ENCODE measurements at places on chromosomes 3 and 15.
A peak's percentile ranks its signal among the peaks of the same experiment; 100 is the strongest.

DNA sequence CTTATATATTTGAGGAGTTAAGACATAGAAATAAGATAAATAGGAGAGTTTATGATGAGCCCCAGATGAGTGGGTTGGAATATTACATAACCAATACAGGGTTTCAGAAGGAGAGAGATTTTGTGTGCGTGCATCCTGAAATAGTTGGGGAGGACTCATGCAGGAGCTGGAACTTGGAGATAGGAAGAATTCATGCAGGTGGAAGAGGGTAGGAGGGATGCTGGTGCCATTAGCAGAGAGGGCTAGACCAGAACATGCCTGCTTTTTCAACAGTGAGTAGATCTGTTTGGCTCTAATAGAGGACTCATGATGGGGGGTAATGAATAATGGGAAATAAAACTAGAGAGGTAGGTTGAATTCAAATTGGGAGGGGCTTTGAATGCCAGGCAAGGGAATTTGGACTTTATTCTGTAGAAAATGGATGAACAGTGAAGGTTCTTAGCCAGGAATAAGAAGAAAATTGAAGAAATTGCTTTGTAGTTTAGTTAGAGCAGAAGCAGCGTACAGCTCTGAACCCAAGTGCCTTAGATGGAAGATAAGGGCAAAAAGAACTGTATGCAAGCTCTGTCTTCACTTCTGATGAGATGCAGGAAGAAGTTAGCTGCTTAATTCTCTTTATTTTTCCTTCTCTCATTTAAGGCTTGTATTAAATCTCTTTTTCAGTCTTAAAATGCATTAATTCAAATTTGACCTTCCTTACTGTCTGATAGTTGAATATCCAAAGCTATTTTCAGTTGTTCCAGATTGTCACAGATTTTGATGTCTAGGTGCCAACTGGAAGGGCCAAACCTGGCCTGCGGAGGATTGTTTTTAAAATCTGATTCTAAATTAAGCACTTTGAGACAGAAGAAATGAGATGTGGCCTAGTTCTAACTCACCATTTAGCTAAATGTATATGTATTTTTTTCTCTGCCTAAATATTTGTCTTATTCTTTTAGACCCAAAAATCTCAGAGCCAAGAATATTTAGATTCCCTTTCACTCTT lies 86.3 kb downstream of the PPM1L start:
- DNase-seq, result no peak

DNA sequence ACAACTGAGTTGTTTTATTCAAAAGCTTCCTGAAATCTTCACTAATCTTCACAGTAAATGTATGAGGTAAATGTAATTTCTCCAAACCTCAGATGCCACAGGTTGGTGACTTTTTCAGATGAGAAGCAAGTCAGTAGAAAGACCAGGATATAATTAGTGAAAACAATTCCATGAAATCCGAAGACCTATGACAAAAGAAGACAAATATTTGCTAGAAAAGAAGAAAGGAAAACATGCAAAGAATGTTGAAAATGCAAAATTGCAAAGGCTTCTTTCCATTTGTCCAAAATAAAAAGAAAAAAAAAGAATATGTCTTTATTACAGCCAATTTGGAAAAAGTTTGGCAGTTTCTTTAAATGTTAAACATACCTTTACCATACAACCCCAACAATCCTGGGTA lies 88.3 kb upstream of the MYRIP start:
- DNase-seq, result no peak

DNA sequence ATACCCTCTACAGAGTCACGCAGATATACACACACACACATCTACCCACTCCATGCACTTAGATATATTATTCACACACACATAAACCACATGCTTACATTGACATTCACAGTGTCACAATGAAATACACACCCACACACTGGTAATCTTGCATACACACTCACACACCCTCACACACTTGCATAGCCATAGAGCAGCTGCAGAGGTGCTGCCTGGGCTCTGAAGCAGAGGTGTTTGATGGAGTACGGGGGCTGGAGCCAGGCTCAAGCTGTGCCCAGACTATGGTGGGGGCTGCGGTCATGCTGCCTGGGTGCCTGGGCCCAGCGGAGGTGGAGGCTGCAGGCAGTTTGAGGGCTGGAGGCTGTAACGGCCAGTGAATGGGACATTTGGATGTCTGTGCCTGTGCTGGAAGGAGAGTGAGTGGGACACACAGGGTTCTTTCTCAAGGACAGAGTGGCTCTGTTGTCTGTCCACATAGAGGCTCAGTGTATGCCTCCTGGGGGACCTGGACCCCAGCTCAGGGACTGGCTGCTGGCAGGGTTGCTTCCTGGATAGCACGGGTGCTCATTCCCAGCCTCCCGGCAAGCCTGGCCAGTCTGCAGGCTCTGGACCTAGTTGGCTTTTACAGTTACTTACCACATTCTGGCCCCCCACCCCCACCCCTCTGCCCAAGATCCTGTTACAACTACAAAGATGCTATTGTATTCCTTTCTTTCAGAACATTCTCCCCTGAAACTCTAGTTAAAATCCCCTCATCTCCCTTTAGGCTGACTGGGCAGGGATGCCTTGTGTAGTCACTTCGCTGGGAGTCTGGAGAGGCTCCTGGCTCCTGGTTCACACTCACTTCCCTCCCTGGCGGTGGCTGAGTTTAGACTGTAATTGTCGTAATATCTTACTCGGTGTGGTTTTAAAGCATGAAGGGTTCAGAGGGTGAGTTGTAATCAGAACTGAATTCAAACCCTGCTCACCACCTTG lies 12.5 kb downstream of the GASK1A start:
- no peak for DNase-seq

GRCh38 chr15:66763186-66764071 lies 61.4 kb downstream of the SMAD6 start:
- DNase-seq, result no peak

DNA sequence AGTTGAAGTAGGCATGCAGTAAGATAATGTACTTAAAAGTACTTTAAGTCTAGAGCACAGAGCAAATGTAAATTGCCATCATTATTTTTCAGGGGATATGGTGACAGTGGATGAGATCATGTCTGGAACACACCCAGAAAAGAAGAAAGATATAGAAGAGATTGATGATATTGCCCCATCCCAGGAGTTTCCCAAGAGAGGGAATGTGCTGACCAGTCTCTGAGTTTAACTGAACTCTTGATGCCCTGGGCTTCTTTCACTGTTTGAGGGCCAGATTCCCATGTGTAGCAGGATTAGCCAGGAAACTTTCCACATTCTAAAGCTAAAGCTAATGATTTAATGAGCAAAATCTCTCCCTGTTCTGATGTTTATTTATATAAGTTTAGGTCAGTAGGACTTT lies 366.8 kb upstream of the UMPS start:
- no peak for DNase-seq

GRCh38 chr3:100299016-100299415 lies 35.5 kb upstream of the NIT2 start:
- DNase-seq, result peak; percentile 7

DNA sequence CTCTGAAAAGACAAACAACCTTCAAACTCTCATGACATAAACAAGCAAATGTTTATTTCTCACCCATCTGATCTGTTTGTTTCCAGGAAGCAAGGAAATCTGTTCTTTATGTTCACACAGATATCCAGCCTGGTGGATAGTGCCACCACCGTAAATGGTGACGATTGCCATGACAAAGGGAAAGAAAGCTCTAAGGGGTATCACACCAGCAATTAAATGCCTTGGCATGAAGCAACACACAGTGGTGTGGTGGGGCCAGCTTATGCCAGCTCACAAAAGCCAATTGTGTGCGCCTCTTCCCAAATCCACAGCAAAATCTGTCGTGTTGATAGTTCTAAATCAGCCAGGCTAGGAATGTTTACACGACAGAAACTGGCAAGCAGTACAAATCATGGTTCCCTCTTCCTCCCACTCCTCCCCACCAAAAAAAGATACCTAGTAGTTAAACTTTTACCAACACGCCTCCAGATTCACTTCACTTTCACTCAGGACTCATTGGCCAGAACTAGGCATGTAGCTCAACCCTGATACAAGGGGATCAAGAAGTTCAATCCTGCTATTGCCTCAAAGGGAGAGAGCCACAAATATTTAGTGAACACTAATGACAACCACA lies 189.2 kb upstream of the SLCO3A1 start:
- no peak for DNase-seq

- DNase-seq, result no peak
These were observed 19.1 kb upstream of the RPL22L1 start for GRCh38 chr3:170889132-170889531.

DNA sequence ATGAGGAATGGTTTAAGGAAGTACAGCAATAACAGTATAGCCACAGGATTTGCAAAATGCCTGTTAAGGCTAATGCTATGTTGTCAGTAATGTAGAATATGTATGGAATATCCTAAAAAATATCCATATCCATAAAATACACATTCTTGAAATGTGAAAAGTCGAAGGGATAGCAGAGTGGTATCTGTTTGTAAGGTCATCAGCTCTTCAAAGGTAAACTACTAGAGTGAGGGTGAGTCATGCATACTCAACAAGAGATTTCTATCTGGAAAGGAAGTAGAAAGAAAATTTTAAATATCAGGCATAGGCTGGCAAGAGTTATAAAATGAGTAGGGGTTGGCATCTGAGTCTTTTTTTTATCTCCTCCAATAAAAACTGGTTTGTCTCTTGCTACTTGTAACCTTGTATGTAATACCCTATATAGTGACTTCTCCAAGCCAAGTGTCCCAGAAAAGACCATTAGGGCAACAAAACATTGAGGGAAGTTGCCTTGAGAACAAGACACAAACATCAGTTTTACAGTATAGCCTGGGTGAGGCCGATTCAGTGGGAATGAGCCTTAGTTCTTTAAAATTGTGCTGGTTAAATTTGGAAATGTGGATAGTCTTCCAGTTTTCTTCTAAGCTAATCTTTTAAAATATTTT lies 103.1 kb downstream of the SPATA16 start:
- no peak for DNase-seq

GRCh38 chr3:63830526-63830925 lies 11.4 kb downstream of the C3orf49 start:
- no peak for DNase-seq

DNA sequence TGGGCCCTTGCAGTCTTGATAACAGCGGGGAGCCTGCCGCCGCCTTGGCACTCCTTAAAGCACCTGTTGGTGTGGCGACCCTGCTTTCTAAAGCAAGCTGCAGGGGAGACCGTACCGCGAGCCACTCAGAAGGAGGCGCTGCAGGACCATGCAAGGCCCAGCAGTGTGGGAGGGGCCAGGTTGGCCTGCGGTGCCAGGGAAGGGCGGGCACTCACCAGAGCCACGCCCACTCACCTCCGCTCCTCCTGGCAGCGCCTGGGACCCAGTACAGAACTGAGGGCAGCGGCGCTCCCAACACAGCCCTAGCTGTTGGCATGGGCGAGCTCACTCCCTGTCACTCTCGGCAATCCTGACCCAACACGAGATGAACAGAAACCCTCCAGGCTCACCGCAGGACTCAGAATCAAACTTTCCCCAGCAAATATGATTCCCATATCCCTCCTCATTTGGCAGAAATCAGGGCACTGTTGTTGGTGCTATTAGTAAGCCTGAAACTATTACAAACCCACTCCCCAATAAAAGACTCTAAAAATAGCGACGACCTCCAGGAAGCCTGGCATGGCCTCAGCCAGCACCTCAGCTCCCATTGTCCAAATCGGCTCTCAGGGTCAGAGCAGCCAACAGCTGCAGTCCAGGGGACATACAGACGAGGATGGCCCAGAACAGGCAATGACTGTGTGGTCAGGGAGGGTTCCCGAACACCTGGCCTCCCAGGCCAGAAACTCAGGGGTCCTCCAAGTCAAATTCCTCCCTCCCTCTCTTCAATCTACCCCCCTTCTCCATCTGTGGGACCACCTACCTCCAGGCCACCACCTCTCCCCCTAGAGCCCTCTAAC lies 77.2 kb downstream of the TBC1D2B start:
- DNase-seq, result peak; percentile 65

GRCh38 chr15:34837246-34838016 lies 42.1 kb upstream of the ACTC1 start:
- DNase-seq, result no peak

DNA sequence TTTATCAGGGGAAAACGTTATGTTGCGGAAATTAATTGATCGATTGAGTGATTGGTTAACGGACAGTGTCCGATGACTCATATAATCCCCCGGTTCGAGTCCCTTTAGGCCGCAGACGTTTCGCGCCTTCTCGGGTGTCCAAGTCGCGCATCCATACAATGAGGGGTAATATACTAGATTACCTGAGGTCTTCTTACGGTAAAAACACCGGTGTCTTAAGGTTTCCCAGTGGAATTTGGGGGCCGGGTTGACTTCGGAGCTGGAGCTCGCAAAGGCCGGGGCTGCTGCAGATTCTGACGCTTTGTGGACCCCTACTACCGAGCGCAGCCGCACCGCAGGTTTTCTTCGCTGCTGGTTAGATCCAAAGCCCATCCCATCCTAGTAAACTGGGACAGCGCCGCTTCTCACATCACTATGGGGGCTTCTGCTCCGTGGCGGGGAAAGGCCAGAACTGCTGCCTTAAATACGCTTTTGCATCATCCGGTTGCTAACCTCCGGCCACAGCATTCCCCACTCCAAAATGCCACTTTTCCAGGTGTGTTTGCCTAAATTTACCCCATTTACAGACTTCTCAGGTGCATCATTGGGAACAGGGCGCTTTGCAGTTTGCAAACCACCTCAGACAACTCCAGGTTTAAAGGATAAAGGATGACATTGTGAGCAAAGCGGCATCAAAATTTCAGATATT lies 858 bp upstream of the SACM1L start:
- DNase-seq, result no peak

- DNase-seq, result no peak
These were observed 11.6 kb upstream of the CLPX start for GRCh38 chr15:65196637-65197336.

- no peak for DNase-seq
These were observed 228.1 kb downstream of the FEZF2 start for GRCh38 chr3:62145086-62145757.

DNA sequence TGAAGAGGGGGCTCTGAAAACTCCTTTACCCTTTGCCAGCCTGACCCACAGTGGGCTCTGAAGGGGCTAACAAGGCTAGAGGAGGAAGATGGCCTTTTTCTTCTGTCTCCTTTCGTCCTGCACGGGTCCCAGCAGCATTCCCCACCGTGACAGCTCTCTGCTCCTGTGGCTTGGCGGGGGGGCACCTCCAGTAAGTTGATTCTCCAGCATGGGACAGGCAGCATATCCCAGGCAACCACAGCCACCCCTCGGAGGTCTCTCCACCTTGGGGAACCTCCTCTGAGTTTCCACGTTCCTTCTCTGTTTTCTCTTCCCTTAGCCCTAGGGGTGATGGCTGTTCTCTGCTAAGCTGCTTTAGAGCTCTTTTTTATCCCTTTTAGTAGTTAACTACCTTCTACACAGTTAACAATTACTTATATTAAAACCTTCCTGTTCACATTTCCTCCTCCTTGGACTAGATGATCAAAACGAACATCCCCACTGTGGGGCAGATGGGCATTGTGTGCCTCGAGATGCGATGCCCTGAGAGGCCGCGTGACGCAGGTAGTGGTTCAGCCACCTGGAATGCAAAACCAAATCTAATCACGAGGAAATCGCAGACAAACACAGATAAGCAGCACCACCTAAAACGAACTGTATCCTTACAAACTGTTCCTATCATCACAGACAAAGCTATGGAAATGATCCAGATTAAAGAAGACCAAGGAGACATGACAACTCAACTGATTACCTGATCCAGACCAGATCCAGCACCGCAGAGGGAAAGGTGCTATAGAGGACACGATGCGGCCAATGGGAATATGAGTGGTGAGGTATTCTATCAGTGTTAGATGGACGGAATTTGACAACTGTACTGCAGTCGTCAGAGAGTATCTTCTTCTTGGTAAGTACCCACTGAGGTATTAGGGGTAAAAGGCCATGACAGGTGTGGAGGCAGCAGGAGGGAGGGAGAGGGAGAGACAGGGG lies 27.7 kb downstream of the TSPAN3 start:
- DNase-seq, result no peak

- DNase-seq, result peak; percentile 5
These were observed 10.8 kb upstream of the MFSD1 start for GRCh38 chr3:158790901-158791589.
